ENCODE measurements at places on chromosomes 7 and 10.

GRCh38 chr7:47226696-47227095 lies 355.2 kb downstream of the TNS3 start:
- DNase-seq = no peak

DNA sequence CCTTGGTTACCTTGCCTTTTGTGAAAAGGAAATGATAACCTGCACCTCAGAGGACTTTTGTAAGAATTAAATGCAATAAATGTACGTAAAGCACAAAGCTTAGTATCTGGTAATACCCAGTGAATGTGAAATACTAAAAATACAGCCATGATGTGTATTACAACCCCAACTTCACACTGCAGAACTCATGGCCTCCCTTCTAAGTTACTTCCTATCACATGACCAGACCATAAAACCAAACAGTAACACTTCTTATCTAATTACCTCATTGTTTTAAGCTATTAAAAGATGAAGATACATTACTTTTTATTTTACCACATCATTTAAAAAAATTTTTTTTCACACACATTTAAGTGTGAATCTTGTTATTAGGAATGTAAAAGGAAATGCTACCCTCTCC lies 29.0 kb downstream of the VPS41 start:
- DNase-seq = no peak

DNA sequence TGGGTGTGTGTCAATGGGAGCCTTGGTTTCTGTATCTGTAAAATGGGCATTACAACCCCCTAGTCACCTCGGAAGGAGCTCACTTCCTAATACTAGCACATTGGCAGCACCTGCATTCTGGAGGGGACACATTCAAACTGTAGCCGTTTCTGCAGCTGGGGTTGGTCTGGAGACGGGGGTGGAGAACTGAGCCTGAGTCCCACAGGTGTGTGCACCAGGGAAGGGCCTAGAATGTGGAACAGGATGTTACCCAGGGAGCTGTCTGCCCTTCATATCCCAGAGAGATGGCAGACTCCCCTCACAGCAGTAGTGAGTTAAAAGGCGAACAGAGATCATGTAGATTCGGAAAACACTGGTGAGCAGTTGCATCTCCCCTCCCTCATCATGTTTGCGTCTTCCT lies 272.8 kb upstream of the ZNF32 start:
- no peak for DNase-seq

GRCh38 chr7:29980151-29980550 lies 9.4 kb downstream of the SCRN1 start:
- no peak for DNase-seq

DNA sequence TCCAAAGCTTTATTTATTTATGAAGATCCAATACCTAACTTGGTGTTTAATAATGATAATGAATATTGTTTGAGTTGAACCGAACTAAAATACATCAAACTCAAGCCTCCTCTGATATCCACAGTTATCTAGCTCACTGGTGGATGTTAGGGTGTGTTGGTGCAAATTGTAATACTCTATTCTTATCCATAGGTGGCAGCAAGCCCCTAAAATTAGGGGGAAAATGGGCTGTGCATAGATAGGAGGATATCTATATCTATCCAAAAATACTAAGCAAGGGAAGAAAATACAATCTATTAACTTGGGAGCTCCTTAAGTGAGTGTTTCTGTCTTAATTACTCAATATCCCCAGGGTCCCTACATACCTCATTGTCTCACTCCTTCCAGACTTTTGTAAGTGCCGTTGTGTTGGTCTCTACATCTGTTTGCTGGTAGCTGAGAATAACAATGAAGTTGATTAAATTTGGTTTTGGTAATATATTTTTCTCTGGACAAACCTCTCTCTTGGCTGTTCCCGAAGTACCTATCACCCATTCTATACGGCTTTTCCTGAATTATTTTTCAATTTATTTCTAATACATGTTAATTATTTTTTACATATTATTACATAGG lies 55.0 kb upstream of the VWDE start:
- DNase-seq = no peak

GRCh38 chr7:2012044-2012900 lies 220.5 kb downstream of the MAD1L1 start:
- DNase-seq = no peak

GRCh38 chr10:90930971-90931871 lies 10.3 kb upstream of the ANKRD1 start:
- DNase-seq = no peak

GRCh38 chr10:12960941-12961340 lies 40.6 kb downstream of the CCDC3 start:
- no peak for DNase-seq

DNA sequence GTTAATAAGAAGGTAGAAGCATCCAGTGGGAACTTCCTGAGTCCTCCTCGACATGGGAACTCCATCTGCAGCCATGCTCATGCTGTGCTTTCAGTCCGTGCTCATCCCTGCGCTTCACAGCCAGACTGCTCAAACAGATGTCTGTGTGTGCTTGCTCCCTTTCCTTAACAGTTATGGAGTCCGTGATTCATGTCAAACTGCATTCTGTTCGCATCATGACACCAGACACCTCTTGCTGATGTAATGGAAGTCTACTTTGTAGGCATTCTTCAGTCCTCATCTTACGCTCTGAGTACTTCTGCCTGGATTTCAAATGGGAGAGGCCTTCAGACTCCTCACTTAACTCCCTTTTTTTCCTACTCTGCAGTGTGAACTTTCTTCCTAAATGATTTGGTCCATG lies 304.9 kb downstream of the SUGCT start:
- DNase-seq = no peak

DNA sequence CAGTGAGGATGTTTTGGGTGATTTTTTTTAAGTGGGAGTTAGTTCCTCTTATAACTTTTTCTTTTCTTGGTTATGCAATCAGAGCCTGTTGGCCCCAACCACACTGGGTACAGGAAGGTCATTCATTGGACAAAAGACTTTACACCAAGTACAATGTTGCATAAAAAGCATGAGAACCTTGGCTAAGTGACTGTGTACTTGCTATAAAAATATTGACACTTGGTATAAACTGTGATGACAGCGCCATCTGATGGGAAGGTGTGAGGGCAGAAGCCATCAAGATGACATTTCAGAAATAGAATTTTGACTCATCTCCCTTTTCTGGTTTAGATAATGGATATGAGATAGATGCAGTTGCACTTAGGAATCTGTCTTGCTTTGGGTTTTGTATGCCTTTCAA lies 126.4 kb upstream of the CCDC6 start:
- DNase-seq = peak; percentile 32

DNA sequence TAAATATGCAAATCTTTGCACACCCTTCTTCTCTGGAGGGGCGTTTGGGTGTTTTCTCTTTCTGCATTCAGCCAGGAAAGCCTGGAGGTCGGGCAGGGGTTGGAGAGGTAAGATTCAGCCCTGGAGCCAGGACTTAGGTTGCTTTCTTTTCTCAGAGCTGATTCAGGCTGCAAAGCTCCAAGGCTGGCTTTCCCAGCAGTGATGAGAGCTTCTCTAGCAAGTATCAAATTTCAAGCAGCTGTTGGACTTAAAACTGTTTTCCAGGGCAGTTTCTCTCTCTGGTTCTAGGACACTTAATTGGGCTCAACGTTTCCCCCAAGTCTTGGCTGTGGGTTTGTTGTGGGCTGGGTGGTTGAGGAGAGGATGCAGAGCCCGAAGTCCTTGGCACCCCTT lies 608 bp downstream of the AKR1B10 start:
- no peak for DNase-seq

DNA sequence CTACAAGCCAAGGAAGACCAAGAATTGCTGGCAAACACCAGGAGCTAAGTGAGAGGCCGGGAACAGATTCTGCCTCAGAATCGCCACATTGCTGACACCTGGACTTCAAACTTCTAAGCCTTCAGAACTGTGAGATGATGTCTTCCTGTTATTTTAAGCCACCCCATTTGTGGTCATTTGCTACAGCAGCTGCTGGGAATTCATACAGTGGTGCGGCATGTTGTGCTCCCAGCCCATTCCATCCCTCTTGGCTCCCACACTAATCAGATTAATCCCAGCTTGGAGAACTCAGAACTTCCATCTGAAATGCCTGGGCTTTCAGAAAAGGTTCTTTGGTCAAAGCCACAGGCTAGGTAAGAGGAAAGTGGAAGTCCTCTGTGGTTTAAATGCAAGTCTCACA lies 24.9 kb downstream of the TCAF1 start:
- no peak for DNase-seq

DNA sequence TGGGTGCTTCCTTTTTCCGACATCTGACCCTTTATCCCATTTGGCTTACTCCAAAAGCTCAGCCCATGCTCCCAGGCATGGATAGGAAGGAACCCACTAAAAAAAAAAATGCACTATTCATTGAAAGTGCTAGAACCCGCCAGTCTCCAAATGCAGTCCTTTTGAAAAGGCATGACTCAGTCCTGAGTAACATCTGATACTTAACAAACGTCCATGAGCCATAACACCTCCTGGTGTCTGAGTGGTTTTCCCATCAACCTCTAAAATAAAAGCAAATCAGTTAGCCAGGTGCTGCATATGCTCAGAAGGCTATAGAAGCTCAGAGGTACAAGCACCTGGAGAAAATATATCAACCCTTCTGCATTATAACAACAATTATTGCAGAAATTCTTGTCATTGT lies 45.0 kb upstream of the CACUL1 start:
- DNase-seq = no peak

- DNase-seq = no peak
Observed at GRCh38 chr10:87816163-87816897, 1.7 kb downstream of the ATAD1 start.

- no peak for DNase-seq
Observed at GRCh38 chr7:13790611-13791010, 198.9 kb downstream of the ETV1 start.

All from activated CD4-positive, alpha-beta T cell treated with anti-CD3 and anti-CD28 coated beads, Interleukin-2, amount 50 U/mL, for 24 hours (primary cell).